Karpas-422 (cell line): ENCODE measurements at places on chromosomes 13 and 19. TPM values are rescaled to one million over a fixed set of nuclear protein-coding genes. Genes with fewer than 3 reads are reported as not detected.

The C19orf18 gene
- total RNA-seq, result 0.56 and 1.4 TPM in 2 replicates

The PALM gene
- 3.5 TPM in 1 of 2 replicates, not detected in the other for total RNA-seq

The PINLYP gene
- 3.6 TPM in 1 of 2 replicates, not detected in the other for total RNA-seq

The LRRC8E gene
- not detected in 2 replicates for total RNA-seq

The ZNF578 gene
- 0.04 TPM in 1 of 2 replicates, not detected in the other for total RNA-seq

The TMEM86B gene
- total RNA-seq, result 7.8 and 9.5 TPM in 2 replicates

The PNMA8B gene
- not detected in 2 replicates for total RNA-seq

DNA sequence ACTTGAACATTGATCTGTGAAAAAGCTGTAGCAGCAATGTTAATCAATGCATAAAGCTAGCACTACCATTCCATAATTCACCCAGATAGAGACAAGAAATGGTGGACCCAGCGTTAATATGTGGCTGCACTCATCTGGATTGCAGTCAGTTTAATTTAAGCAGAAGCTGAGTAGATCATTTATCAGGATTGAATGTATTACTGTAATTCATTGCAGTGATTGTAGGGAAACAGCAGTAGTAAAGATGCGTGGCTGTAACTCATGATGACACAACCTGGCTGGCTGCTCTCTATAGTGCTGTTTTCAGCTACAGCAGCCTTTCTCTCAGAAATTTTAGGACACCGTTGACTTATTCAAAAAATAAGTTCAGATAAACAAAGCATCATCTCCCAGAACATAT, 499.5 kb upstream of the SLITRK6 start:
- DNase-seq, result no peak

DNA sequence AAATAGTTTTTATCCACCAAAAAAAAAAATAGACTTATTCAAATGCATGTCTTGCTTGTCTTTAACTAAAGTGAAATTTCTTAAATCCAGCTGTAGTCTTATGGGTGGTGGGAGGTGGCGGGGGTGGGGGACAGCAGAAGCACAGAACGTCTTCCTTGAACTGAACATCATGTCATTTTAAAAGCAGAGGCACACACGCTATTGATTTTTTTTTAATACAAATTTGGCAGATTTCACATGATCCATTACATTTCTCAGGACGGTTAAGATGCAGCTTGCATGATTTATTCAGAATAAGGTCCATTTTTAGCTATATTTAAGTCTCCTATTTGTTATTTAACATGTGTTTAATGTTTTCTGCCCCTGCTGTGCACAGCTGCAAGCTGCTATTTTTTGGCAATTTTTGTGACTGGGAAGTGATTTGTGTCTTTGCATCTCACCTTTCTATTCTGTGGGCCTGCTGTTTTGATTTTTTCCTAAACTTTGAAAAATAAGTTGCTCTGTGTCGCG, 274.0 kb downstream of the TSHZ3 start:
- DNase-seq, result no peak

- DNase-seq, result no peak
Measured at GRCh38 chr13:19020988-19021387, 160.6 kb downstream of the TUBA3C start.

DNA sequence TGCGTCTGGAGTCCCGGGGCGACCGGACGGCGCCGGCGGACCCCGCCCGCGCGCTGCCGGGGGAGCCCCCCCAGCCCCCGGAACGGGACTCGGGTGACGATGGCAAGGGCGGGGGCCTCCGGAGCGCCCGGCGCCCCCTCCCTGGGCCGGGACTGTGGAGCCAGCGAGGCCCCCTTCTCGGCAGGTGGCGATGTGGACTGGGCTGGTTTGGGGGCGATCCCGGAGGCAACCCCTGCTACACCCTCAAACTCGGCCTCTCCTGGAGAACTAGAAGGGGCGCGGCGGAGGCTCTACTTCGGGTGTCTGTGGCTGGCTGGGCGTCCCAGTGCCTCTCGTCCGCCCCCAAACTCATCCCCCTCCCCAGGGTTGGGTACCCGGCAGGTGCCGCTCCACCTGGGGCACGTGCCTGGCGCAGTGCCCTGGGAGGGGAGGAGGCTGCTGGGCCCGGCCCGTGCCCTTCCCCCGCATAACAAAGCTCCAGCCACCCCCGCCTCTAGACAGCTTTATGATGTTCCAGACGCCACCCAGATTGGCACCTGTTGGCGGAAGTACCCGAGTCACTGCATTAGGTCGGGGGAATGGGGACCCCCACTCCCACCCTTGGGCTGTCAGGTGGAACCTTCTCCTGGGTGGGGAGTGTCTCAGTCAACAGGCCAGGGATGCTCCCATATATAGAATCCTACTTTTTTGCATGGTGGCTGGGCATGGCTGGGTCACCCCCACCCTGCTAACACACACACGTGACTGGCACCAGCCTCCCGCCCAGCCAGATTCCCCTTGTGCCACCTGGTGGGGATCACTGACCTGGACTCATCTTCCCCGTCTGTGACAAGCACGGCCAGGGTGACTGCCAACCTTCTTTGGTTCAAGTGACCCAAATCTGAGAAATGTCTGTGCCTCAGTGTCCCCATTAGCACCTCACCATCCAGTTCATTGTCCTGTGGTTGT, 722 bp downstream of the PKN1 start:
- DNase-seq, result peak; percentile 69

DNA sequence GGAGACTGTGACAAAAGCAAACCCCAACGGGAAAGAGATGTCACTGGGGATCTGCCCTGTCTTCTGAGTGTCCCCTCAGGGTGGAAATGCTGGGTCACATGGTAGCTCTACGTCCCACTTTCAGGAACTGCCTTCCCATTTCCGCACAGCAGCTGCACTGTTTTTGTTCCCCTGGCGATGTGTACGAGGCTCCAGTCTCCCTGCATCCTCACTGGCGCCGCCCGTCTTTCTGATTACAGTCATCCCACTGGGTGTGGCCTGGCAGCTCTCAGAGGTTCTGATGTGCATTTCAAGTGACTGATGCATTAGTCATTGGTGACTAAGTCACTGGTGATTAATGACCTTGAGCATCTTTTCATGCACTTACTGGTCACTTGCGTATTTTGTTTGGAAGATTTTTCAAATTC, 21.2 kb downstream of the PCID2 start:
- DNase-seq, result no peak

DNA sequence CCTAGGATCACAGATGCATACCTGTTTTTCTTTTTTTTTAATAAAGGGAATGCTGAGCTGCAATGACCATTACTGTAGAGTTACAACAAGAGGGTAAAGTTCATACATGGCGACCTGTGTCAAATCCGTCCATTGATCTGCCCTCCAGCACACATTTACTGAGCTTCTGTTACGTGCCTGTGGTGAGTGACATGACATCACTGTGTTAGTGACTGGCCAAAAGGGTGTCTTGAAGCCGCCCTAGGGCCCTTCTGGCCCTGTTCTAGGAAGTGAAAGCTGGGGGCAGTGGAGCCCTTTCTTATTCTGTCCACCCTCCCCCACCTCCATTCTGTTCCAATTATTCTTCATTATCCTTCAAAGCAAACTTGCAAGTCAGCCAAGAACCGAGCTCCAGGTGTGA, 66.3 kb downstream of the ZIC5 start:
- DNase-seq, result peak; percentile 68

DNA sequence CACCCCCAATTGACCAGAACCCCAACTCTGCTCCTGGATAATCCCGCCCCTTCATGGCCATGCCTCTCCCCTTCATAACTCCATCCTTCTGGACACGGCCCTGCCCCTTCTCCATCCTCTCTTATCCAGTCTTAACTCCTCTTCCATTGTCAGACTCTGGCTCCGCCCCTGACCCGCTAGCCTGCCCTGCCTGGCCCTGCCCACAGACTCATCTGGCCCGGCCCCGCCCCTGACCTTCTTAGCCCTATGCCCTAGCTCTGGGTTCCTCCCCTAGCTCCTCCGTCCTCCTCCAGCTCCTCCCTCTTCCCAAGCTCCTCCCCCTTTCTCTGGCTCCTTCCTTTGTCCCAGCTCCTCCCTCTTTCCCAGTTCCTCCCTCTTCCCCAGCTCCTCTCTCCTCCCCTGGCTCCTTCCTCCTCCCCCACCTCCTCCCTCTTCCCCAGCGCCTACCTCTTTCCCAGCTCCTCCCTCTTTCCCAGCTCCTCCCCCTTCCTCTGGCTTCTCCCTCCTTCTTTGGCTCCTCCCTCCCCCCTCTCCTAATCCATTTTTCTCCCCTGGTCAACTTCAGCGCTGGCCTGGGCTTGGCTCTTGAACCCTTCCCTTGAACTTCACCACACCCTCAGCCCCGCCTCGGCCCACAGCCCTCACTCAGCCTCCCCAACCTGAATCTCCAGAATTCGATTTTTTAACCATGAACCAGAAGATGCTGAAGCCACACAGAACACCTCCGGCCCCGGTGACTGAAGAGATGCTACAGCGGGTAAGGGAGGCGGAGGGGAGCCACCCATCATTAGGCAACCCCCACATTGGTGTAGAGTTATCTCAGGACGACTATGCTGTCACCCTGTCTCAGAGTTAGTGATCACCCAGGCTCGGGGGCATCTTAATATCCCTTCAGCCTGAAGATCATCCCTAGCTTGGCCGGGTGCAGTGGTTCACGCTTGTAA, 9.2 kb upstream of the ZNF358 start:
- peak; percentile 88 for DNase-seq

- DNase-seq, result no peak
Measured at GRCh38 chr13:97934590-97934989, 18.9 kb upstream of the IPO5 start.

DNA sequence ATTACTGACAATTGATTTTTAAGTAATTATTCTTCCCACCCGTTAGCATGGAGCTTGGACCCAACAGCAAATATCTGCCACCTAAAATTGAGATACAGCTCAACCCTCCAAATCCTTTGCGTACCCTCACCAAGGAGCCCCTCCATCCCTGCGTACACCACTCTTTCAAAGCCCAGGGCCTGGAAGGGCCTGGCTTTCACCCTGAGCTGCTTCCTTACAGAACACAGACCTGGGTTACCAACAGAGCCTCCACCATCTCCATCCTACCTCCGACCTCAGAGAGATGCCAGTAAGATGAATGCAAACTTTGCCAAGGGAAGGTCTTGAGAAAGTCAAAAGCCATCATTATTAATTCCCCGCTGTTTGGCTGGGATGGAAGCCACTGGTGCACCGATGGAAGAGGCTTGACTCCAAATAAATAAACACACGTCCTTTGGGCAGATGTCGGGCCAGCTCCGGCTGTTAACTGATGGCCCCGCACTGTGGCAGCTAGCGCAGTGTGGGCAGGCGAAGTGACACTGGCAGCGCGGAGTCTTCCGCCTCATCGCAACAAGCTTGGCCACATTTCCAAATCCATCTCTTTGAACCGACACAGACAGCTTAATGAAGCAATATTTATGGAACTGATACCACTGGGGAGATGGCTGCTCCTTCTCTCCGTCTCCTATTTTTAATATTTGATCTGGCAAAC, 150.2 kb upstream of the VSTM2B start:
- no peak for DNase-seq

GRCh38 chr13:60343978-60344377, 53.0 kb upstream of the TDRD3 start:
- DNase-seq, result no peak

- no peak for DNase-seq
Measured at GRCh38 chr13:105255472-105255871, 1280.0 kb downstream of the EFNB2 start.

DNA sequence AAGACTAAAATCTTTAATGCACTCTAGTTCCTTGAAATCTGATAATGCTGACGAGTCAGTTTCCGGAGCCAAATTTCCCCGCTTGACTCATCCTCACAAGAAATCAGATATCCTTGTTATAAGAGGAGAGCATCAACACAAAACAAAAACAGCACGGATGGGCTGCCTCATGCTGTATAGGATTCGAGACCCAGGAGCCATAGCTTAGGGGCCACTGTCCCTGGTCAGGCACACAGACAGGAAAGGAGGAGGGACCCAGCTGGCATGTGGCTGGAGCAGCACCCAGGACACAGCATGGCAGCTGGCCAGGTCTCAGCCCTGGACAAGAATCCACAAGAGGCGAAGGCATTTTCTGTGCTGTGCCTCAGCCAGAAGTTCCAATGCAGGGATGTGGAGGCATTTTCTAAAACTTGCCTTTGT, 110.2 kb upstream of the SPATA13 start:
- no peak for DNase-seq
